HEK293T (cell line): ENCODE measurements at places on chromosomes 3 and 15.

GRCh38 chr3:42491881-42492507 is 10.4 kb upstream of the VIPR1 start:
- DNase-seq: no peak

DNA sequence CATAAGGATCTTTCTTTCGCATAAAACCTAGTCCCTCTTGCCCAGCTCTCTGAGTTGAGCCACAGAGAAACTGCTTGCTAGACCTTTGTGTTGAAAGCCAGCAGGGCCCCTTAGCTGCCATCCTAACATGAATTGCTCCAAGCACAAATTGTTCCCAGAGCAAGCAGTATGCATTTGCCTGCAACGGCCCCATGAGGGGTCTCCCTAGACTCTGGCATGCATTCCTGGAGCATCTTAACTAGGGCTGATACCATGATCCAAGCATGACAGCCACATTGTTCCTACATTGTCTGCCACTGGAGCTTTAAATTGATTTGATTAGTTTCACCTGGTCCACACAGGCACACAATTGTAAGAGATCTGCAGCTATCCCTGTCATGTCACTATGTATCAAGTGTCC is 428.1 kb downstream of the TAFA4 start:
- no peak for DNase-seq

GRCh38 chr15:76901965-76902364 is 3.2 kb downstream of the SCAPER start:
- DNase-seq: no peak

- no peak for DNase-seq
Observed at GRCh38 chr3:32814361-32814760, 3.4 kb upstream of the TRIM71 start.

GRCh38 chr15:77168141-77168540 is 97.2 kb upstream of the TSPAN3 start:
- no peak for DNase-seq

DNA sequence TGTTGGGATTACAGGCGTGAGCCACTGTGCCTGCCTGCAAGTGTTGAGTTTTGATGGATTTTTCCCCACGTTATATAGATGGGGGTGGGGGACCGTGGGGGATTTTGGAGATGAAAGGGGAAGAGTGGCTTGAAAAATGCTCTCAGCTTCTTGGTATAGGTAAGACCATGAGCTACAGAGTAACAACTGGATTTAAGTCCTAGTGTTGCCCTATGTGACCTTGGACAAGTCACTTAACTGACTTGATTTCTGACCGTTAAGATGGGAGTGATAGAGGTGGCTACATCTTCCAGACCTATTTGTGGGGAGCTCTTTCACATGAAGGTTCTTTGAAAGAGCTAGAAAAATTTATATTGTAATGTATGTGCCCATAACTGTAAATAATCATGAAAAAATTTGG is 13.3 kb downstream of the TRIM71 start:
- DNase-seq: no peak

DNA sequence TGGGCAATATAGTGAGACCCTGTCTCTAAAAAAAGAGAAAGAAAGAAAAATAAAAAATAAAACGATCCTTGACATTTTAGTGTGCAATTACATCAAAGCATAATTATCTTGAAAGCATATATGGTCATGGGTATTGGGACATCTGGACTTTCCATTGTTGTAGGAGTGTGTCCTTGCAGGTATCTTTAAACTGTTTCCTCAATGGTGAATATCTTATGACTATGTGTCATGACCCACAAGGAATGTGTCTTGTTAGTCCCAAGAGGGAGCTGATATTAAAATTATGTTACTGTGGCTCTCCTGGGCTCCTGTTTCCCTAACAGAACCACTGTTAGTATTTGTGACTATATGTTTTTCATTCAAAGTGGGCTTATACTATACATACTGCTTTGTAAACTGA is 26.6 kb downstream of the EIF1B start:
- DNase-seq: no peak

GRCh38 chr3:159987291-159987711 is 1.3 kb upstream of the IL12A start:
- no peak for DNase-seq

DNA sequence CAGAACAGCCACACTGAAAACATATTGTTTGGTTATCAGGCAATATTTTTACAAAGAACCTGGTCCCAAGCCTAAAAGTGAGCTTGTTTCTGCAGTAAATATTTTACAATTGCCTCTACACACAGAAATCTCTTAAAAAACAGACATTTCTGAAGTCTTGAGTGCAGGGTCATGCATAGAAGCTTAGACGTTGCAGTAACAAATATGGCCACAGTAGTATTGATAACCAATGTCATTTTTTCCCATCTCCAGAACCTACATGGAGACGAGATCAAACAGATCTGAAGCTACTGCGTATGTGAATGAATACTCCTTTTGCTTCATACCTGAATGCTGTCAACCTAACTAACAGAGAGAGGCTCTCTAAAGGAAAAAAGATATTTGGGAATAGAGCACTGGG is 19.6 kb upstream of the ARL8B start:
- no peak for DNase-seq

GRCh38 chr3:26029321-26029720 is 239.4 kb downstream of the OXSM start:
- no peak for DNase-seq

DNA sequence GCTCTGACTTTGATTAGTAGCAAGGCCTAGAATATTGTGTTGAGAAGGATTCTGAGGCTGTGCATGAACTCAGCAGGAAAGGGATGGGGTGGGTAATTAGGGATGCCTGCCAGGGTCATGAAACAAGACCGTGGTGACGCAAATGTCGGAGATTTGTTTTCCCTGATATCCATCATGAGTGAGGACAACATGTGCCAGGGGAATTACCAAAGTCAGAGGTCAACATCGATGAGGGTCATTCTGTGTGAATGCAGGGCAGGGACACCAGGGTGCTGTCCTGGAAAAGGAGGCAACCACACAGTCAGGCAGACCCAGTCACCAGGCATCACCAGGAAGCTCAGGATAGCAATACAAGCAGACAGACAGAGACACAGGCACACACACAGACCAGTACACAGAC is 52.2 kb downstream of the SLCO2A1 start:
- no peak for DNase-seq

DNA sequence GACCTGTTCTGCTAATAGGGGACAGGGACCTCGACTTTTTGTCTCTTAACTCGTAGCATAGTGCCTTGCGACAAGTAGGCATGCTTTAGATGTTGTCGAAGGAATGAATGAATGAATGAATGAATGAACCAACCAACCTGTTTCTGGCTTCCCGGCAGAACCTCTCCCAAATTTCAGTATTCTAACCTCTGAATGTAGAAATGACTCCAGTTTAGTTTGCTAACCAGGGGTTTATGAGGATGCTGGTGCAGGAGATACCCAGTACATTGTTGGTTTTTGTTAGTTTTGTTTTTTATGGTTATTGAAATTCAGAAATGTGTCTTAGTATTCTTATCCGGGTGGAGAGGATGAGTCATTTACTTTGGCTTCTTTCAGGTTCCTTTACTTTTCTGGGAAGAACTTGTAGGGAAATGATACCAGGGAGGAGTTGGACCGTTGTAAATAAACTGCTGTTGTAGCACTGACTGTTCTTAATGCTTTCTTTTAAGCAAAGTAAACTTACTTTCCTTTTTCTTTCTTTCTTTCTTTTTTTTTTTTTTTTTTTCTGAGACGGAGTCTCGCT is 29.6 kb upstream of the EHHADH start:
- no peak for DNase-seq

GRCh38 chr15:59256482-59256881 is 49.8 kb downstream of the LDHAL6B start:
- DNase-seq: no peak

DNA sequence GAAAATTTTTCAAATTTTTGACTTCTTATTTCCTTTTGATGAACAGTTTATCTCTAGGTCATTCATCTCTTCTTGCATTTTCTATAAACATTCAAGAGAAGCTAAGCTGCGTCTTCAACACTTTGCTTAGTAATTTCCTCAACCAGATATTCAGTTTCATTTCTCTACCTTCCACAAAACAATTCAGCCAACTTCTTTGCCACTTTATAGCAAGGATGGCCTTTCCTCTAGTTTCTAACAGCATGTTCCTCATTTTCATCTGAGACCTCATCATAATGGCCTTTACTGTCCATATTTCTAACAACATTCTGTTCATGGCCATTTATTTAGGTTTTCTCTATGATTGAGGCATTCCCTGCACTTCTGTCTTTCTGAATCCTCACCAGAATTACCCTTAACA is 90.0 kb downstream of the ARIH1 start:
- no peak for DNase-seq

DNA sequence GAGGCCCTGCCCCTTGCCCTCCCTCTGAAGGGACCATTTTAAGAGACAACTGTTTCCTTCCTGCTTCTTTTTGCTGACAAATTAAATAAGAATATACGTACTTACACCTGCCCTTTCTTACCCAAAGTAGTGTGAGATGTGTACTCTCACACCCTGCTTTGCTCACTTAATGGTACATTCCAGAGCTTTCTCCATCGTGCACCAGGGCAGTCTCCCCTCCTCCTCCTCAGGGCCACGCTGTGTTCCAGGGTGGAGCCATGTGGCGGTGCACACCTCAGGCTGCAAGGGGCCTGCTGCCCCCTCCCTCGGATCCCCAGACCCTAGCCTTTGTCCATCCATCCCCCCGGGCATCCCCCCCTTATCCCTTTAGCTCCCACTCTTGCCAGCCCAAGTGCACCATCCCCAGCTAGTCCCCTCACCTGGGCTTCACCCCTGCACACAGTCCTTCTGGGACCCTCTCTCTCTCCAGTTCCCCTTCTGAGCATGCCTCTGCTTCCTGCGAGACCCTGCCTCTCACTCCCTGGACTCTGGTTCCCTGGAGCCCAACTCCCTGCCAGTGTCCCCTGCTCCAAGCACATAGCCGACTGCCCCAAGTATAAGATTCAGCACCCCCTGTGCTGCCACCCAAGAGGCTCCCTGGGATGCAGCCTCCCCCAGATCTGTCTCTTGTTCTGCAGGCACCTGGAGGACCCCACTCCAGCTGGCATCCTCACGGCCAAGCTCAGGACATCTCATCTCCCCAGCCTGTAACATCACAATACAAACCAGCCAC is 89.5 kb upstream of the IQSEC1 start:
- no peak for DNase-seq

GRCh38 chr3:188956839-188957489 is 214.8 kb upstream of the TPRG1 start:
- peak; percentile 8 for DNase-seq

GRCh38 chr15:73298522-73299245 is 70.1 kb downstream of the HCN4 start:
- DNase-seq: no peak

- DNase-seq: no peak
Observed at GRCh38 chr3:52920841-52921240, 23.5 kb upstream of the STIMATE start.

DNA sequence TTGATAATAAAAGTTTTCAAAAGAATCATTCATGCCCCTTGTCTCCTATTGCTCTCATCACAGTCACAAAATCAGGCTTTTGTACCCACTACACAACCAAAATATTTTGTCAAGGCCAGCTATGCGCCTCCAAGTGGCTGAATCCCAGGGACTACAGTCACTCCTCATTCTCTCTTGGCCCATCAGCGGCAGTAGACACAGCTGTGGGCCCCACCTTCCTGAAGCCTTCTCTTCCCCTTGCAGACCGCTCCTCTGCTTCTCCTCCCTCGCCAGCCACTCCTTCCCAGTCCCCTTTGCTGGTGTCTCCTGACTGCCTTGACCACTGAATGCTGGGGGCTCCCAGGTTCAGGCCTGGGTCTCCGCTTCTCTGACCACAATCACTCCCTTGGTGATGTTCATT is 52.1 kb downstream of the LSM3 start:
- DNase-seq: no peak

DNA sequence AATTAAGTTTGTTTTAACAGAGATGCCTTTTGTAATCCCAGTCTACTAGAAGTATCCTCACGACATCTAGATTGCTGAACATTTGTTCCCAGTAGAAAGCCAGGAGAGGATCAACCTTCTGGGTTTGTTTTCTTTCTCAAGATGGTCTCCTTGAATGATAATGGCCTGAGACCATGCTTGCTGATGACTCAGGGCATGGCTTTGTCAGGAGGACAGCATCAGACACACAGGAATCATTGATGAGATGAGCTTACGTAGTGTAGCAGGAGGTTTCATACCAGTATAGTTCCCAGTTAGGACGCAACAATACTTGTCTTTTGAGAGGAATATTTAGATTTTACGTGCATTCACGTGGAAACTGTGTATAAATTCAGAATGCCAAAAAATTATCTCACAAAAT is 38.6 kb downstream of the ATP1B3 start:
- DNase-seq: no peak

- DNase-seq: no peak
Observed at GRCh38 chr3:141128126-141128777, 77.1 kb downstream of the SPSB4 start.

DNA sequence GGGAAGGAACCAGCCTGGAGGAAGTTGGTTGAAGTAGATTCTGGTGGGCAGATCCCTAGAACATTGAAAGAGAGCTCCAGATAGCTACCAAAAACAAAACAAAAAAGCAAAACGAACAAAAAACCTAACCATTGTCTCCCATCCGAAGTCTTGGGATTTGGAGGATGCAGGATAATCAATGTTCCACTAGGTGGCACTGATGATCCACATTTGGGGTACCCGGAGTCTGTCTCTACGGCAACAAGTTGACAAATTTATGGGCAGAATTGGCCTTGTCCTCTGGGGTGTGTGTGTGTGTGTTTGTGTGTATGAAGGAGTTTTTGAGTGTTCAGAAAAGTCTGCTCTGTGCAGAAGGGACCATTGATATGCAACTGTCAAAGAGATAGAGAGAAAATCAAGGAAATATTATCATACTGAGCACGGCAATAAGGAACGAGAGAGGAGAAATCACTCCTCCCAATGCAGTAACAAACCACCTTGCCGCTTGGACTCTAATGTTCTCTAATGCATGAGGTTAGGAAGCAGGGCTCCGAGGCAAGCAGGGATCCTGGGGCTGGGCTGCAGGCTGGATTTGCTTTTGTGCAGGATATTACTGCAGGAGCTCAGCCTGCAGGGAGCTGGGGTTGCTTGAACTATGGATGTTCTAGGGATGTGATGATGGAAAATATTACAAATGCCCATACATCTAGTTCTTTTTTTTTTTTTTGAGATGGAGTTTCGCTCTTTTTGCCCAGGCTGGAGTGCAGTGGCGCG is 59.8 kb upstream of the KLHL25 start:
- DNase-seq: peak; percentile 76

DNA sequence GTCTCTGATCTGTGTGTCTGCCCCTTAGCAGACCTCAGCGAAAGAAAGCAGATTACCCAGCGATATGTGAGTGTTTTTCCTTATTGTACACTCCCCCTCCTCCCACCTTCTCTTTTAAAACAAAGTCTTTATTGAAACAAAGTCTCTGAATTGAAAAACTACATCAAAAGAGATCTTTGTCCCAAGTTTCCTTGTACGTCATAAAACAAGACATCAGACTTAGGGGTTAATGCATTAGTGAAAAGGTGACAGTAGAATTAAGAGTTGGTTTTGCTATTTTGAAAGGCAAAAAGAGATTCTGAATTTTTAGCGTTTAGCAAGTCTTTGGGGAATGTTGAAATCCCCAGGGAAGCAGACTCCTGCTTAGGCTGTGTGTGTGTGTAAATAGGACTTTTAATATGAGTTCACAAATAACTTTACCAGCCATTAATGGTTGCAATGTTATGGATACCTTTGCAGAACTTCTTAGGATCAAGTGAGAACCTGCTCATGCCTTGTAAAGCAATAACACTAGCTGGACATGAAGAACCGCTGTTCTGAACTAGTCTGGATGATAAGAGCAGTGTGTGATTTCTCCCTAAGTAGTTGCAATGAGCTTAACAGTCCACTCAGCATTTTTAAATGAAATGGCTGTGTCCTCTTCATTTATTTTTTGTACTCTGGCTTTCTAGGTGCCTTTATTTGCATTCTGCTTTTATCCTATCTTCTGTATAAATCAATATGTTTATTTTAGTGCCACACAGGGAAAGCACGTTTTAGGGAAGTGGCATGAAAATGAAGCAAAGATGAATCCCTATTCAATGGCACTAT is 136.6 kb downstream of the MCTP2 start:
- no peak for DNase-seq
